ENCODE measurements at places on chromosomes 12 and 14. TPM values are rescaled to one million over a fixed set of nuclear protein-coding genes. Genes with fewer than 3 reads are reported as not detected.

PLEKHD1 gene
- 0.28 TPM for total RNA-seq

DNA sequence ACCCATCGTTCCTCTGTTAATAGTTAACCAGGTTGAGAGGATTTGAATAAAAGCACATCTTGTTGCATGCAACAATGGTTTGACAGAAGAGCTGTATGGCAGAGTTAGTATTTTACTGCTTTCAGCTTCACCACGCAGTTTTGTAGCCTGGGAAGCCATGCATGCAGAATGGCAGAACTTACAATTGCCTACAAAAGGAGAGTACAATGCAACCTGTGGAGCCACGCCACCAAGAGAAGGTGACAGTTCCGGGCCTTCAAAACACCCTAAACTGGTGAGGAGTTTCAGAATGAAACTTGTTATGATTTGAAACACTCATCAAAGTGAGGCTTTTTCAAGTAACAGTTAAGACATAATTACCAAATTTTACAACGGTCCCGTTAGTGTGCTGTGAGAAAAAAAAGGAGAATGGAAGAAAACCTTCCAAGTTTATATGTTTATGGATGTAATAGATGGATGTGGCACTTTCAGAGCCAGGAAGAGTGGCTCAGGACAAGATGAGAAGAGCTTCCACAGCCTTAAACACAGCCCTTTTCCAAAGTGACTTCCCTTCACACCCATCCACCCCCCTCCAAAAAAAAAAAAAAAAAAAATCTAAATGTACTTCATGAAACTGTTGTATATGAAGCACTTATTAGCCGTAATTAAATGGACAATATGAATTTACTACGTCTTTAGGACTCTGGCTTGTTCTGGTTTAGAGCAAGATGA is 158.7 kb downstream of the EGLN3 start:
- no peak for DNase-seq

DNA sequence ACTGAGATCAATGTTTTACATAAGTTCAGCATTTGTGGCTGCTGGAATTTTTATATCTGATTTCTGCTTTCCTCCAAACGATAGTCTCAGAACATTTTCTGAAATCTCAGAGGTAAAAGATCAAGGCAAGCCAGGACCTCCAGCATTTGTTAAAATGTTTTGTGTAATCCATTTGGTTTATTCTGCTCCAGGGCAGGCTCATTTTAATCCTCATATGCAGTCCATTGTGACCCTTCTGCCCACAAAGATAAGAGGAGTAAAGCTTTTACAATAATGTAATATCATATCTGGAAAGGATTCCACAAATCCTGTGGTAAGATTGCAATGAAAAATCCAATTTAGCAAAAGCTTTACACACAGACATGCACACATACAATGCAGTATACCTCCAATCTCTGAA is 55.3 kb upstream of the KCNH5 start:
- no peak for DNase-seq

- peak; percentile 81 for DNase-seq
Measured at GRCh38 chr14:58501214-58501816, 73.8 kb downstream of the KIAA0586 start.

BDKRB2 gene
- 0.54 TPM for total RNA-seq

DNA sequence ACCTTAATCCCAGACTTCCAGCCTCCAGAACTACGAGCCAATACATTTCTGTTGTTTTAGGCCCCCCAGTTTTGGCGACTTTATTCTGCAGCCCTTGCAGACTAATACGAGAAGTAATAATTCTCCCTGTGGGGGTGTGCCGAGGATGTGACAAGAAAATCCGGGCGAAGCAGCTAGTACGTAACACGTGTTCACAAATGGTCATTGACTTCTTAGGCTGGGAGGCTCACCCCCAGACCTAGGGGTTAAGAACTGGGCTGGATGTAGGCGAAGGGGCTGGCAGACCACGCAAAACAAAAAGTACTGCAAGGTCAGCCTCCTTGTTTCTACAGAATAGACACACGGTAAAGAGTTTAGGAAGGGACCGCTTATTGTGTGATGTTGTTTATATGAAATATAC is 69.8 kb upstream of the ESRRB start:
- no peak for DNase-seq

DNA sequence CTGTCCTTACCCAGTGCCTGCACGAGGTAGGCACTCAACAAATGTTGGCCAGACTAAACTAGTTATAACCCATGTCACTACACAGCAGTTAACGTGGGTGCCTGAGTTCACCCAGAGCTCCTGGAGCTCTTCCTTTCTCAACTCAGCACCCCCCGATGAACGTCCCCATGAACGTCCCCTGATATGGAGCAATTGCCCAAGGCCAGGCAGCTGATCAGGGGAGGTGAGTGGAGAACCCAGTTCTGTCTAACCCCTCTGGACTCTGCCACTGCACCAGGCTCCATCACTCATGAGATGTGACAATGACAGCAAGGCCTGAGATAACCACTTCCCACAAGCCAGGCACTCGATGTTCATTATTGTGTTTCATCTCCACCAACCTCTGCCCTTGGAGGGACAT is 199.0 kb downstream of the BCL11B start:
- no peak for DNase-seq

DNA sequence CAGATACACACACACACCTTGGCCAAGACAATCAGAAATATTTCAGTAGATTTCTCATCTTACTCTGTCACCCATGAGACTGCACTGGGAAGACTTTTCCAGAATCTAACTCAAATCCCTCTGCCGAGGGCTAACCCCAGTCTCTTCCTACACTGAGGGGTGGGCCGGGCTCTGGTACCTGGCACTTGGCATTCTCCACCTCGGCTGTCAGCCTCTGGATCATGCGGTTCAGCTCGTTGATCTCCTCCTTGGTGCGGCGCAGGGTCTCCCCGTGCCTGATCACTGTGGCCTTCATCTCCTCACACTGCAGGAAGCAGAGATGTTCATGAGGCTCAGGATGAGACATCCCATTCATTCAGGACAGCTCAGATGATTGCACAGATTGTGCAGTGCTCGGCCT is 4.9 kb downstream of the KRT83 start:
- DNase-seq = no peak

- DNase-seq = no peak
Measured at GRCh38 chr14:25014440-25014839, 35.5 kb downstream of the STXBP6 start.

FLVCR2 gene
- 3.3 TPM for total RNA-seq

RACGAP1 gene
- 52.8 TPM for total RNA-seq

DNA sequence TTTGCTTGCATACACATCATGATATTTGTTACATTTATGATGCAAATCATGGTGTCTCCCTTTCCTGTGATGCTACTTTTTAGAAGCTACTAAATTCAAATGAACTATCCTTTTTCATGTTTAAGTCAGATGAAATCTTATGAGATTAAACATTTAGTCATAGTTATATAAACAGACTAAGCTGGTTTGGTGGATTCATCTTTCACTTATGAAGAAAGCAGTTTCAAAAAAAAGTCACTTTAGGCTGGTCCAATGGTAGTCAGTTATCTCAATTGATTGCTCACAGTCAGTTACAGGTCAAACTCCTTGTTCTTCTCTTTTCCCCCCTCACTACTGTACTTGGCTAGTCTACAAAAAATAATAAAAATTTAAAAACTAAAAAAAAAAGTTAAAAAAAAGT is 19.7 kb downstream of the SYCP3 start:
- DNase-seq = no peak

LBHD2 gene
- total RNA-seq = not detected

GLIPR1L1 gene
- not detected for total RNA-seq

DNA sequence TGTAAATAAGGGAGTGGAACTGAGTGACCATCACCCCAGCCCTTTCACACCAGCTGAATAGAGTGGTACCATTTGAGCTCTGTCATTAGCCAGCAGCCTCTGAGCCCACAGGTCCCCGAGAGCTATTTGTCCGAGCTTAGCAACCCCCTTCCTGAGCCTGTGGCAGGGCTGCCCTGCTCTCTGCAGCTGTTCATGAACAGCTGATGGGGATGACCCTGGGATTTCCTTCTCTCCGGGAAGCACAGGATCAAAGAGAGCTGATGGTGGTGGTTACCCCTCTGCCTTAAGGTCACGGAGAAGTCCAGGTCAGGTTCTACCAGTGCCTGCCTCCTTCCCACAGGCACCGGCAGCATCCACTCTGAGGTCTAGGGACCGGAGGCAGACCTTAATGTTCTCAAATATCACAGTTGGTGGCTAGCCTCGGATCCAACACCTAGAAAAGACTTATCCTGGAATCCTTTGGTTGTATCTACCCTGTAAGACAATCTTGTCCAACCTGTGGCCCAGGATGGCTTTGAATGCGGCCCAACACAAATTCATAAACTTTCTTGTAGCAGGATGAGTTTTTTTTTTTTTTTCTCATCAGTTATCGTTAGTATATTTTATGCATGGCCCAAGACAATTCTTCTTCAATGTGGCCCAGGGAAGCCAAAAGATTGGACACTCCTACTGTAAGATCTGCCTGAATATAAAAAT is 81.1 kb downstream of the ESRRB start:
- DNase-seq = no peak

- DNase-seq = no peak
Measured at GRCh38 chr14:22560662-22561365, 28.2 kb downstream of the DAD1 start.

GPRC5D gene
- not detected for total RNA-seq

GRCh38 chr12:51846911-51847642 is 1.4 kb downstream of the FIGNL2 start:
- DNase-seq = peak; percentile 89

ERC1 gene
- 35.3 TPM for total RNA-seq

GRCh38 chr12:21813125-21813524 is 38.6 kb upstream of the KCNJ8 start:
- no peak for DNase-seq

DNA sequence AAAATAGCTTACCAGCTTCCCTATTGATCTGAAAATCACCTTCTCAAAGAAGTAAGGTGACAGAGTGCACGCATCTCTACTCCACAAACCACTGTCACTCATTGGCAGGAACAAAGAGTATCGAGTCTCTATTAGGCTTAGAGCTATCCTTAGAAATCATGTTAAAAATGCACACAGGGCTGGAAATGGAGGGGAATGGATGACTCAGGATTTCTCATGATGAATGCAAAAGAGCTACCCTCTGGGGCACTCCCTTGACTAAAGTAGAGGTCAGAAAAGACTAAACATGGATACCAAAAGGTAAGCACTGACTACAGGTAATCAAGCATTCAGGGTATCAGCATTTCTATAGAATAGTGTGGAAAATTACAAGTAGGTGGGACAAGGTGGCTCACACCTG is 96.1 kb upstream of the ANO4 start:
- DNase-seq = no peak

DNA sequence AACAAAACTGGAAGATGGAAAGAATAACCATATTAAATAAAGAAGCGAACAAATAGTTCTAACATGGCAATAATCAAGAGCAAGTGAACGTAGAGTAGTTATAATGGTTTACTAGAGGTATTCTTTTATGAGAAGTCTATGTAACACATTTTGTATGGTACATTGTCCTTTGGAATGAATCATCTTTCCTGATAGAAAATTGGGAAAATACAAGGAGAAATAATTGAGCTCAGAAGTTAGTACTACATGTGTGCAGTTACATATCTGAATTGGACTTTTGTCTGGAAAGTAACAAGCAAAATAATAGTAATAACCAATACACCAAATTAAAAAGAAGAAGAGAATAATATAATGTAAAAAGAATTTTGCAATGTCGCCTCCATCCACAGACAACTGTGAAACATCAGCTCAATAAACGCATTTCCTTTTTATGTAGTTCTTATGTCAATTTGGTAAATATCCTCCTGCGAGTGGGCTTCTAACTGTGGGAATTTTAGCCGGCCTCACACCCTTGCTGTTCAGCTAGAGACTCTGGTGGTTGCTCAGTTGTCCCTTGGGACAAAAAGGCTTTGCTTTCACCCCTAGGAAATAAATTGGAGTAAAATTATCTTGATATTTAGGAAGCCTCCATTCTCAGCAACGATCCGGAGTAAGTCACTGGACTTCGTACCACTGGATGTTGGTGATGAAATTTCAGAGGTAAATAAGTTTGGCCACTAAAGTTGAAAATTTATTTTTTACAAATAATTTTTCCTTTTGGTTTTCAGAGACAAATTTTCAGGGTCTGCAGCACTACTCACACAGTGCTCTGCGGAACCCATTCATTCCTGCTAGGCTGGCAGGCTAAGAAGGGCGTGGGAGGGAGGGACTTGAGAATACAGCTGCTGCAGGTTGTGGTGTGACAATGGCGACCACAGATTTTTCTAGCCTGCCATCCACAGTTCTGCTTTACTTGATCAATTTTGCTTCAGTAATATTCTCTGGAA is 1.1 kb upstream of the TUBA1A start:
- peak; percentile 38 for DNase-seq

DNA sequence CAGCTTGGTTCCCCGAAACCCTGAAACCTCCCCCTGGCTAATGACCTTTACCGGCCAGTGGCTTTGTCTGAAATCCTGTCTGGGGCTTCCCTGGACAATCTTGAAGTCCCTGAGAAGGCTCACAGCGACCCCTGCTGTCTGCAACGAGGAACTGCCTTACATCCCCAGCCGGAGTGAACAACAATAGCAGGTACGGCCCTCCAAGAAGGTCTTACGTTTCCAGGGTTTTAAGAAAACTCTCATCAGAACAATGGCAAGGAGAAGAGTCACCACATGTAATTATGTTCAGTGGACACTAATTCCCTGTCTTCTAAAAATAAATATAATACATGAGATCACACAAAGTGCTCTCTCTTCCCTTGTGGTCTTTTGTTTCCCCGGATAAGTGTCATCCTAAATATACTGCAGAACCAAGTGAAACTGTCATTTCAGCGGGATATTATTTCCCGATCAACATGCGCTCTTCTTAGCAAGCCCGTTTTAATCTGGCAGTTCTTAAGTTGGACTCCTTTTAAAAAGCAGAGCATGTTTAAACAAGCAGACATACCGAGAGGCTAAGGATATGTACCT is 53.3 kb downstream of the RBM19 start:
- peak; percentile 90 for DNase-seq

DNA sequence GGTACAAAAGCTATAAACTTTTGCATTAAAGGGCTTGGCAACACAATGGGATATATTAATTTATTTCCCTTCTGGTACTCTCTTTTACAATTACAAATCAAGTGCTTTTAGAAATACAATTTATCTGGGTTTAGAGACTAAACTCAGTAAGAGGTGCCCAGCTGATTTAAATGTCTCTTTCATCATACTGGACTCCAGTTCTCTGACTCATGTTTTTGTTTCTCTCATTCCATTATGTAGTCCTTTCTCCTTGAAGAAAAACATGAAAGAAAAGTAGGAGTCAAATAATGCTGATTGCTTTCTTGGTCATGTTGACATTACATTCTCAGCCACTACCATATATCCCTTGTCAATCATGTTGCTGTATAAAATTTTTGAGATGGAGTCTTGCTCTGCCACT is 36.3 kb upstream of the CFL2 start:
- DNase-seq = no peak

GRCh38 chr14:61602733-61603077 is 92.6 kb upstream of the HIF1A start:
- DNase-seq = no peak

Measured in GM23338 (cell line).